ENCODE measurements at places on chromosomes 1 and 21.
A peak's percentile ranks its signal among the peaks of the same experiment; 100 is the strongest.

DNA sequence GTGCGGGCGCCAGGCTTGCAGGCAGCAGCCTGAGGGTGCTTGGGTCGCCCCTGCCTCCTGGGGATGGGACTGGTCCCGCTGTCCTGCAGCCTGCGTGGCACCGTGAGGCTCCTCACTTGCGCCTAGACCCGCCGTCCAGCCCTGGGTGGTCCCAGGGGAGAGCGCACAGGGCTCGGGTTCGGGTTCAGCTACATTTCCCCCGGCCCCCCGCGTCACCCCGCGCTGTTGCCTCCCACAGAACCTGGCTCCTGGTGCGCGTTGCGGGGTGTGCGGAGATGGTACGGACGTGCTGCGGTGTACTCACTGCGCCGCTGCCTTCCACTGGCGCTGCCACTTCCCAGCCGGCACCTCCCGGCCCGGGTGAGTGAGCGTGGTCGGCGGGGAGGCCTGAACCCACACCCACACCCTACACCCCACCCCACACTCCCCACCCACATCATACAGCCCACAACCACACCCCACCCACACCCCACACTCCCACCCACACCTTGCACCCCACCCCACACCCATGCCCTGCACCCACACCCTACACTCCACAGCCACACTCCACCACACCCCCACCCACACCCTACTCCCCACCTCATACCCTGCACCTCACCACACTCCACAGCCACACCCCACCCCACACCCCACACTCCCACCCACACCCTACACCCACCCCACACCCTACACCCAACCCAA, 6.2 kb upstream of the PFKL start:
- DNase-seq, result no peak

GRCh38 chr1:212030936-212031528, 4.3 kb downstream of the INTS7 start:
- DNase-seq, result no peak

DNA sequence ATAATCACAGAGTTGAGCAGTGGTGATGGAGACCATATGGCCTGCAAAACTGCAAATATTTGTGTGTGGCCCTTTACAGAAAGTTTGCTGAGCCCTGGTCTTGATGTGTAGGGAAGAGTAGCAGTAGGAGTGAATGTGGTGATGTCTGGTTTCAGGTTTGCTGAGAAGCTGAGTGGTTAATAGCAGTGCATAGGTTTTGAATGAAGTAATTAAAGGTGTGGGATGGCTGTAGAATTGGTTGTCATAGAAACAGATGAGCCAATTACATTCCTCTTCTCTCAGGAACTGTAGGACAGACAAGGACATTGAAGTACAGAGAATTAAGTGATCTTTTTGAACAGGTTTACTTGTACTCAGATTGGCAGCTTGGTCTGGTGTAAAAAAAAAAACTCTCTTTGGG, 37.4 kb downstream of the PRDM2 start:
- DNase-seq, result no peak

- no peak for DNase-seq
Observed at GRCh38 chr1:106061586-106062495, 994.6 kb upstream of the PRMT6 start.

GRCh38 chr1:226682871-226683814, 55.9 kb downstream of the ITPKB start:
- peak; percentile 35 for DNase-seq

- DNase-seq, result no peak
Observed at GRCh38 chr1:156794506-156795373, 21.9 kb downstream of the SH2D2A start.
